ENCODE measurements at places on chromosomes 12 and 14. TPM values are rescaled to one million over a fixed set of nuclear protein-coding genes. Genes with fewer than 3 reads are reported as not detected.
A peak's percentile ranks its signal among the peaks of the same experiment; 100 is the strongest.

ANKS1B gene
- 0.54 TPM for total RNA-seq

ANO4 gene
- total RNA-seq: 1.7 TPM

BATF gene
- total RNA-seq: 0.69 TPM

RFX4 gene
- total RNA-seq: not detected

P2RX2 gene
- not detected for total RNA-seq

DNA sequence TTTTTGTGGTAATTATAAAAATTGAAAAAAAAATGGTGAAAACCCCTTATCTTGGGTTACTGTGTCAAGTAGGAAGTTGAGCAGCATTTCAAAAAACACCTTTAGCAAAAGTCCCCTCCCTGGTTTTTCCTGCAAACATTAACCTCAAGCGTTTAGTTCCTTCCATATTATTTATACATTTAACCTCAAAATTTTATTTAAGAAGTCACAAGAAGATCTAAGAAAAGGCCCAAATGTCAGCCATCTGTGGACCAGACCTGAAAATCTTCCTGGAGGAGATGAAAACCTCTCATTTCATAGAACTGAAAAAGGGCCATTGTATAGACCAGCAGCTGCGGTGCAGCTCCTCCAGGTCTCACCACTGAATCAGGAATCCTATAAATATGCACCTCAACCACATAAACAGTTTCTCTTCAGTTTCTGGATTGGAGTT, 40.4 kb upstream of the BTG1 start:
- H3K4me3 ChIP-seq: no peak overlapping the region
- no peaks in the 10 kb centered on the region for H3K36me3 ChIP-seq
- H3K4me1 ChIP-seq: no peaks in the 10 kb centered on the region

DNA sequence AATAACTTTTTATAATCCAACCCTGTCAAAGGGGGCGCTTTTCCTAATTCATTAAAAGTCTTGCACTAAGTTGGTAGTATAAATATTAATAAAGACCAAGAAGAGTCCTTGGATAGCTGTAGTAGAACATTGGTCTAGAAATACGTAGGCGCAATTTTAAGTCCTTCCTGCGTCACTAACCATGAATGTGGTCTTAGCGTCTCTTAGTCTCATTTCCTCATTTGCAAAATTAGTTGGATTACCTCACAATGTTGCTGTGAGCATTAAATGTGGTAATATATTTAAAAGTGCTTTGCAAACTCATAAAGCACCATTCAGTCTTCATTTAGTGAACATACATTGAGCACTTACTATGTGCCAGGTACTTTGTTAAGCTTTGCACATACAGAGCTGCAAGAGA, 149.7 kb downstream of the AEBP2 start:
- no peaks in the 10 kb centered on the region for H3K36me3 ChIP-seq
- no peaks in the 10 kb centered on the region for H3K27me3 ChIP-seq
- no peak for DNase-seq

- H3K27ac ChIP-seq: peak overlapping the region; percentile 77
- no peaks in the 10 kb centered on the region for H3K27me3 ChIP-seq
- no peak for DNase-seq
- peaks cover 29% of the 10 kb centered on the region for H3K4me1 ChIP-seq
- no peaks in the 10 kb centered on the region for H3K36me3 ChIP-seq
- no peak overlapping the region for H3K4me3 ChIP-seq
These were observed 2.3 kb downstream of the ANKRD9 start for GRCh38 chr14:102507081-102507856.

DNA sequence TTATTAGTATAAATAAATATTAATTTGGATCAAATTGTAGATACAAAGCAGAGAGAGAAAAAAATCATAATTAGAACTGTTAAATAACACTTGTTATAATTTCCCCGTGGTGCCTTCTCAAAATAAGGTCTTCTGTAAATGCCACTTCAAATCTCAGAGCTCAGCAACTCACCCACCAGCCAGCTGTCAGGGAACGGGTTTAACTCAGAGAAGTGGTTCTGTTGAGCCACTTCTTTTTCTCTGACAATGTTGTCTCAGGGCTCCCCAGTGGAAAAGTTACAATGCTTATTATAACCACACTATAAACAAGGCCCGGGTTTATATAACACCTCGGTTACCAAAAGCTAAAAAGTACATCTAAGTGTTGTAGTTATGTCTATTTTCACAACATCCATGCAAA, 452.6 kb downstream of the GLT1D1 start:
- H3K27ac ChIP-seq: no peak overlapping the region
- no peaks in the 10 kb centered on the region for H3K27me3 ChIP-seq
- no peak for DNase-seq
- H3K4me1 ChIP-seq: no peaks in the 10 kb centered on the region
- no peak overlapping the region for H3K4me3 ChIP-seq
- H3K36me3 ChIP-seq: no peaks in the 10 kb centered on the region

GRCh38 chr14:61188978-61189808, 91.9 kb downstream of the TMEM30B start:
- H3K27me3 ChIP-seq: no peaks in the 10 kb centered on the region
- no peaks in the 10 kb centered on the region for H3K36me3 ChIP-seq
- H3K4me1 ChIP-seq: peaks cover 7% of the 10 kb centered on the region
- DNase-seq: no peak
- peak overlapping the region; percentile 35 for H3K4me3 ChIP-seq

- H3K36me3 ChIP-seq: no peaks in the 10 kb centered on the region
- no peak overlapping the region for H3K4me3 ChIP-seq
- H3K4me1 ChIP-seq: no peaks in the 10 kb centered on the region
- no peak overlapping the region for H3K27ac ChIP-seq
- H3K27me3 ChIP-seq: no peaks in the 10 kb centered on the region
- no peak for DNase-seq
These were observed 324.0 kb downstream of the PRKD1 start for GRCh38 chr14:29603696-29604095.

DNA sequence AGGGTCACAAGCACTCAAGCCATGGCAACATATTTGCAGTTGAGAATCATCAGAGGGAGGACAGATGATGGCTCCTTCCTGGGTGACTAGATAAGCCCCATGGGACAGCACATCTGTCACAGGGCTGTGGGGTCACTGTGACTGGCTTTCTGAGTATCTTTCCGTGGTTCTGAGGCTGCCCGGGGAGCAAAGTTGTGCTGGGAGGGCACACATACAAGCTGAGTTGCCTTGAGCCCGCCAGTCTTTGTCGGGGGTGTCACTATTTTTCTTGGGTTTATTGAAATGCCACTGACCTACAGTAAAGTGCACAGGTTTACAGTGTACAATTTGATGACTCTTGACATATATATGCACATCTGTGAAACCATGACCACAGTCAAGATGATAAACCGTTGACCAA, 17.2 kb upstream of the KIF26A start:
- DNase-seq: no peak
- H3K36me3 ChIP-seq: no peaks in the 10 kb centered on the region
- no peak overlapping the region for H3K27ac ChIP-seq

GRCh38 chr14:101835566-101835965, 74.1 kb downstream of the PPP2R5C start:
- no peaks in the 10 kb centered on the region for H3K27me3 ChIP-seq
- H3K27ac ChIP-seq: no peak overlapping the region
- H3K4me1 ChIP-seq: 0 out of 2 replicates have a peak, but pooled peaks cover 2% of the 10 kb centered on the region
- no peak overlapping the region for H3K4me3 ChIP-seq

GRCh38 chr14:35480119-35480769, 53.7 kb upstream of the INSM2 start:
- no peak overlapping the region for H3K4me3 ChIP-seq
- H3K4me1 ChIP-seq: no peaks in the 10 kb centered on the region
- H3K36me3 ChIP-seq: no peaks in the 10 kb centered on the region

GRCh38 chr14:73613419-73613963, 1.2 kb downstream of the ACOT6 start:
- no peak overlapping the region for H3K27ac ChIP-seq
- H3K36me3 ChIP-seq: no peaks in the 10 kb centered on the region
- no peak overlapping the region for H3K4me3 ChIP-seq
- DNase-seq: no peak
- H3K27me3 ChIP-seq: no peaks in the 10 kb centered on the region
- H3K4me1 ChIP-seq: peaks cover 13% of the 10 kb centered on the region
